ENCODE measurements at places on chromosomes 1 and 21.

GRCh38 chr1:212794561-212795014 lies 2.9 kb downstream of the TATDN3 start:
- DNase-seq, result no peak

GRCh38 chr21:33451634-33452071 lies 28.1 kb downstream of the TMEM50B start:
- no peak for DNase-seq

DNA sequence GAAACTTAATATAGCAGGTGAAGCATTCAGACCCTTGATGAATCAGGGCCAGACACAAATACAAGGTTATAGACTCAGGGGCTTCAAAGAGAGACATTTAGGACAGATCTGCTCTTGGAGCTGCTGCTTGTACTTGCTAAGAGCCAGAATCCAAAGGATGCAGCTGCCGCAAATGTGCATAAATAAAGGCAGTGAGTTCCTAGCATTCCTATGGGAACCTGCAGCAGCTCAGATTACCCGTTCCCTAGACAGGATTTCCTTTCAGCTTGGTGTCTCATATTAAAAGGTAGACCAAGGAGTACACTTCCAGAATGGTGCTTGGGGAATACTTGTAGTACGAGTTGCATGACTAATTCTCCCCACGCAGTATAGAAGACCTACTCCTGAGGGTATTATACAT lies 9.7 kb upstream of the LRRC53 start:
- DNase-seq, result no peak

- no peak for DNase-seq
These were observed 89.5 kb upstream of the CSF3R start for GRCh38 chr1:36572142-36572715.

- DNase-seq, result no peak
These were observed 55.2 kb downstream of the SYT14 start for GRCh38 chr1:209993061-209993830.

GRCh38 chr1:53535846-53536245 lies 76.6 kb downstream of the DMRTB1 start:
- no peak for DNase-seq

DNA sequence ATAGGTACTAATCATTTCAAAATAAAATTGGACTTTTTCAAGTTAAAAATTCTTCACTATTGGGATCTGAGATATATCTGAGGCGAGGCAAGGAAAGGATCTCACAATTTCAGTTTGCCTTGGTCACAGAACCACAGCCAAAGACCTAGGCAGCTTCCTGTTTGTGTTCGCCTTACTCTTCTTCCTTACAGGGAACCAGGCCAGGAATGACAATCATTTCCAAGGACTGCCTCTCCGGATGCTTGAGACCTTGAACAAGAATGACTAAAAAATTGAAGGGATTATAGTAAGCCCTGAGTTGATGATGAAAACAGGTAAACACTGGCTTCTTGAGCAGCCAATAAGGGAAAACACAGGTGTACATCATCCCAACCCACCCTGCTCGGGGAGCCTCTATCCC lies 35.2 kb upstream of the SERBP1 start:
- no peak for DNase-seq

DNA sequence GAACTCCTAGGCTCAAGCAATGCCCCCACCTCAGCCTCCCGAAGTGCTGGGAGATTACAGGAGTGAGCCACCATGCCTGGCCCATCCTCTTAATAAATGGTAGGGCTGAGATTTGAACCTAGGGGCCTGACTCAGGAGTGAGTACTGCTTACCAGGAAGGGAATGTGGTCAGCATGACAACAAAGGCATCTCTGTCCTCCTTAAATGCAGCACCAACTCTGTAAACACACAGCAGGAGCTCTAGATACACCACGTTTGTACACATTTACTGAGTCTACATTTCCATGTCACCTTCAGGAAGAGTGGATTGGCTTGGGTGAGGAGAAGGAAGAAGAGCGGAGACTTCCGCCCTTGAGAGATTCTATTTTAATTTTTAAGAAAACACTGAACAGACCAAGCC lies 38.5 kb downstream of the HIVEP3 start:
- DNase-seq, result no peak

DNA sequence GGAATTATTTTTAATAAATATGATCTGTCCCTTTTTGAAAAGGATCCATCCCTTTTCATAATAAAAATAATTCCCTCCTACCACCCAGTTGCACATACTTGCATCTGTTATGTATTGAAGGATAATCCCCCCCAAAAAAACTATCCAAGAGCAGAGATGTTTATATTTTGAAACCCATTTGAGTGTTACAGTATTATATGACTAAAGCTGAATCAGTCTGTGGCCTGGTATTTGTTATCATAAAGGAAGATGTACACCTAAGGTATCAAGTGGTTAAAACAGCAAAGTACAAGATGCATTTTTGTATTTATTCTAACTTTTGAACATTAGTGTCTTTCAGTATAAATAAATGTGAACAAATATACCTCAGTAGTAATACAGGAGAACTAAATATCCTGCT lies 12.7 kb upstream of the TGFB2 start:
- no peak for DNase-seq

GRCh38 chr1:208105756-208106155 lies 138.4 kb downstream of the PLXNA2 start:
- no peak for DNase-seq

GRCh38 chr1:163337631-163338030 lies 15.9 kb downstream of the NUF2 start:
- DNase-seq, result no peak

DNA sequence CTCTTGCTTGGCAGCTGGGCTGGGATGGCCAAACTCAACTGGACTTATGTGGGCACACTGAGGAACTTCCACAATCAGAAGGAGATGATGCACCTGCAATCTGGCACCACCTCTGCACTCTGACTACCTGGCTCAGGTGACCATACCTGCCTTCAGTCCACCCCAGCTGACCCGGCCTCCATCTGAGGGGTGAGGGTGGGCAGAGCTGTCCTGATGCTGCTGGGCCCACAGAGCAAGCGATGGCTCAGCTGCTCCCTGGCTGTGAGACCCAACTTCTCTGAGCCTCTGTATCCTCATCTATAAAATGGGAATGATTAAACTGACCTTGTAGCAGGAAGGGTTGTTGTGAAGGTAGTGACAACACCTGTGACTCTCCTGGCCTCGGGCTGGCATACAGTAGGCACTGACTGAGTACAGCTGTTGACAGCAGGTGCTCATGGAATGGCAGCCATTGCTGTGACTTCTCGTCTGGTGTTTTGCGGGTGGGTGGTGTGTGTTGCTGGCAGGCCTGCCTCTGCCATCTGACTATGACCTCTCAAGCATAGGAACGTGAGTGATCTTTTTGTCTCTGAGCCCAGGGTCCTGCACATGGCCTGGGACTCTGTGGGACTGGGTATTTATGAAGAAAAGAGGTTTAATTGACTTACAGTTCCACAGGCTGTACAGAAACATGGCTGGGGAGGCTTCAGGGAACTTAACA lies 438.5 kb downstream of the PTPRU start:
- no peak for DNase-seq

DNA sequence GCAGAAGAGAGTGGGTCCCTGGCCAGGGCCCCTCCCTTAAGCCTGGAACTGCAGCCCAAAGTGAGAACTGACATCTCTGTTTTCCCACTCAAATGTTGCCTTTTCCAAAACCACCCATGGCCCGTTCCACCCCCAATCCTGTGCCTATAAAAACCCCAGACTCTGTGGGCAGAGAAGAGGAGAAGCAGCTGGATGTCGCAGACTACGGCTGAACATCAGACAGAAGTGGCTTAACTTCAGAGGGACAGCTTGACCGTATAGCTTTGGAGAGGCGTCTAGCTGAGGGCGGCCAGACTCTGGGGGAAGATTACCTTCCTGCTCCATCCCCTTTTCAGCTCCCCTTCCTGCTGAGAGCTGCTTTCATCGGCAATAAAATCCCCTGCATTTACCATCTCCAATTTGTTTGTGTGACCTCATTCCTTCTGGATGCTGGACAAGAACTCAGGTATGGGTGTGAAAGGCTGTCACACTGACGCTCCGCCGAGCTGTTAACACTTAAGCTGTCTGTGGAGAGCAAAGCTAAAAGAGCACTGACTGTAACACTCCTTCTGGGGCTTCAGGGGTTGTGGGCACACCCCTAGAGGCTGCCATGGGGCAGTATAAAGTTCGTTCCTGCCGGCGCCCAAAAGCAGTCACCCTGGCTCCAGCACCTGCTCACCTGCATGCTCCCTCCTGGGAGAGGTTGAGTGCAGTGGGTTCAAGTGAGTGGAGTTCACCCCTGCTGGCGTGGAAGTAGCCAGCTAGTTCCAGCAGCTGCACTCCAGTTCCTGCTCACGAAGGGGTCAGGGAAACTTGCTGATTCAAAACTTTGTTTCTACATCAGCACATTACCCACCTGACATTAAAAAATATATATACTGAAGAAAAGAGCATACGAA lies 19.6 kb upstream of the ERO1B start:
- DNase-seq, result no peak

DNA sequence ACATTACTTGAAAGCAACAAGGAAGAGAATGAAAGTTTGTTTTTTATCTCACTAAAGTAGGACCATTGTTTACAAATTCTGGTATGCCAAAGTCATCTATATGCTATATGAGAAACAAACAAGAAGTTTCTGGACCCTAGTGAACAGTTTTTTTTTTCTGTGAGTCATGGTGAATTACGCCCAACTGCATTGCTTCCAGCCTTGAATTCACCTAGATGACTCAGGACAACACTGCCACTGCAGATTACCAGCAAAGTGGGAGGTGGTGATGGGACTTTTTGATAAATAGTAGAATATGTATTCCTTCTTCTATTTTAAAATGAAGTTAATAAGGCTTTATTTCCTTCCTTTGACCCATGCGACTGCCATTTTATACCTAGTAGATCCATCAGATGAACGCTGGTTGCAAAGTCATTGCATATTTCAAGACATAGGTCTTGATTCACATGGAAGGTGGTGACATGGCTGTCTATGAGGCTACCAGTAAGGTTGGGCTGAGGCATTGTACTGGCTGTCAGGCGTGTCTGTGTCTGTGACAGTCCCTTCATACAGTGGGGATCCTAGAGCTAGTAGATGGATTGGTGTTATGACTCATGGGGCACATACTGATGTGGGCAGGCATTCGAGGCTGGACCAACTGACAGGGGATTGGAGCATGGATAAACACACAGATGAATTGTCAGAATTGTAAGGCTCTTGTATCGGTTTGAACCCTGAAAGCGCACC lies 49.1 kb upstream of the APOBEC4 start:
- no peak for DNase-seq
